NCI-H774 (cell line): ENCODE measurements at places on chromosomes 7 and 10.

DNA sequence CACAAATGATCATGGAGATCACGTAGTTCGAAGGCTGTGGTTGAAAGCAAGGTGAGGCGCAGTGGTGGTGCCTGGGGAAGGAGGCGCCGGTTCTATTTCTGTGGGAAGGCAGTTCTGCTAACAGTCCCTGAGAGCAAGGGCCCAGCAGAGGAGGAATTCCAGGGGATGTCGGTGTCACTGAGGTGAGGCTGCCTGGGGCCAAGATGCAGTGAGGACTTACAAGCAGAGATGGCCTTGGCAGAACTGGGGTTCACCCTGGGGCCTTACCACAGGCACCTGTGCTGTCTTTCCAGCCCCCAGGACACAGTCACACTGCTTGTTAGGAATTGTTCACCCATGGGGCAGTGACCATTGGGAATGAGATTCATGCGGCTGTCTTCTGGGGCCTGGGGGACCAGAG is 26.7 kb downstream of the GBX1 start:
- no peak for DNase-seq

DNA sequence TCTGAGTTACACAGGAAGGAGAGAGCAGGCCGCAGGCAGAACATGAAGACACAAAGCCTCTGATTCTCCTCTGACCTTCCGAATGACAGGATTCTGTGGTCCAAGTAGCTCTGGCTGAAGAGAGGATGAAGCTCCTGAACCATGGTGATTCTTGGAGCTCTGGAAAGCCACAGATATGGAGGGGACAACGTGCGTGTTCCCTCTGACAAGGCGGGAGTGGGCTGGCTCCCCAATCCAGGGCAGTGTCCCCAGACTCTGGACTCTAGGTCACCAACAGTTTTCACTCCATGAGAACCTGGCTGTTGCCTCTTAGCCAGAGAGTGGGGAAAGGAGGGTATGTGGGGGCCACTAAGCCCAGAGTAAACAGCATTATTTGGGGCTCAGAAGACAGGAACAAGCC is 7.4 kb upstream of the TRPV6 start:
- DNase-seq: no peak

- DNase-seq: no peak
Observed at GRCh38 chr7:90764848-90765570, 168.9 kb downstream of the CDK14 start.

DNA sequence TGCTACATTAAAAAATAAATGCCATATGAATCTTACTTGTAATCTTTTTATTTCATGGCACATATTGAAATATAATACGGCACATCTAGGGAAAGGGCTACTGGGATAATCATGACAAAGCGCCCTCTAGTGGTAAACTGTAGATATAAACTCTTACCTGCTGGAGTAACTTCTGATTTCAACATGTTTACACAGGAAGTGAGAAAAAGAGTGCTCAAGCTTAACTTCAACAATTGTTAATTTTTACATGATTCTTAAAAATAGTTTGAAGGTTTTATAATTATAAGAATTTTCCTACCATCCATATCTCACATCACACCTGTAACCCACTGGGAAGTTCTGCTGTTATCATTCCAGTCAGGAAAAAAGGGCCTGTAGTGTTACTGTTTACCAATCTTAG is 2.0 kb upstream of the HEPACAM2 start:
- DNase-seq: peak; percentile 82
